ENCODE measurements at places on chromosomes 12 and 14.

- DNase-seq, result no peak
Observed at GRCh38 chr12:94128280-94128679, 20.1 kb upstream of the PLXNC1 start.

DNA sequence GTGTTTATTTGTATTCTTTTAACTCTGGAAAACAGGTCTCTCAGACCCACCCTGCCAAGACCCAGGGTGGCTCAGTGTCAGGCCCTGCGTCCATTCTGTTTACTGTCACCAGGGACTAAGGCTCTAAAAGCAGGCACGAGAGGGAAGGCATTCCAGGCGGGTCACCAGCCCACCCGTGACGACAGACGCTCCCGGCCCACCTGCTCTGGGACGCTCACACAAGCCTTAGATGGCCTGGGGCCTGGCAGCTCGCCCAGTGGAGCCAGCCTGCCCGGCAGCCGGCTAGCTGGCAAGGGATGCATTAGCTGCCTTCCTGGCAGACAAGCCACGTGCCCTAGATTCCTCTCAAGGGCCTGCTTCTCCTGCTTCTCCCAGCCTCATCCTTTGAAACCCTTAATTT is 9.2 kb upstream of the NUAK1 start:
- DNase-seq, result no peak

- no peak for DNase-seq
Observed at GRCh38 chr14:104105822-104106470, 20.4 kb downstream of the ASPG start.

DNA sequence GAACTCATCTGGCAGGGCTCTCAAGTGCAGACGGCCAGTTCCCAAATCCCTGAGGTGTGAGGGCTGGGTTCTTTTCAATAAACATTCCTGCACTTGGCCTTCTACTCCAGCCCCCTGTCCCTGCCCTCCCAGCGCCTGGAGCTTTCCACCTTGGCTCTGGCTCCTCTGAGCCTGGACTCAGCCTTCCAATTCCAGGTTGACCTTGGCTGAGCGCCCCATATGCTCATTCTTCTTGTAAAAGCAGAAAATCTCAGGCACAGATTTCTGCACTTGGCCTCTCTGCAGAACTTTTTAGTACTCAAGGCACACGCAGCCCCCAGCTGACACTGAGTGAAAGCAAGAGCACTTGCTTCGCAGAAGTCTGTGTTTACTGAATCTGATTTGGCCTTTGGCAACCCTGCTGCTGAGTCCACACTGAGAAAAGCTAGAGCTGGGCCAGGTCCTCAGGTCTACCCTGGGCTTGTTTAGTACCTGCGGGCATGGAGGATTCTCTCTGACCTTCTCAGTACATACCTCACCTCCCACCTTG is 222.7 kb downstream of the MSRB3 start:
- DNase-seq, result no peak

- DNase-seq, result no peak
Observed at GRCh38 chr14:106530423-106531107, 1004.2 kb downstream of the TMEM121 start.

DNA sequence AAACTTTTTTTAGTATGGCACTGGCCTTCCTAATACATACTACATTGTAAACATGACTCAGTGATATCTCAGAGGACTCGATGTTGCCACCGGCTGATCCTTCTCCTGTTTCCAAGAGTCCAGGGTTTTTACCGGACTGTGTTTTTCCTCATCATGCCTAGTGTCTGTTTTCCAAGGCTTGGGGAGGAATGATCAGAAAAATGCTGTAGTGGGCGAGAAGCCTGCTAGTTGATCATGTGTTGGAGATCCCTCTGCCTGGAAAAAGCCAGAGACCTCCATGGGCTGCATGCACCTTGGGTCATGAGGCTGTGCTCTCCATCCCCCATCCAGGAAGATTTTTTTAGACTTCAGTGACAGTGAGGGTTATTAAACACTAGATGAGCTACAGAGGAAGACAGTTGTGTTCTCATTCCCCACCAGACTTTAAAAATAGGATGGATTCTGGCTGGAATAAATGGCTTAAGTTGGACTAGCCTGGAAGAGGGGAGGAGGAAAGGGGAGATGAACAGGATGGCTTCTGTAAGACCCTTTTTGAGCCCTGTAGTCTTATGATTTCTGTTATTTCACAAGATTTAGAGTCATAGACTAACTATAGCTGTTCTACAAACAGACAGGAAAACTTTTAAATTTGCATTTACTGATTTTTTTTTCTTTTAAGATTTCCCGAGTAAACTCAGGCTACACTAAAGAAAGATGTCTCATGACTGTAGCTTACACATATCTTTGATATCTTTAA is 145.7 kb downstream of the SAMD4A start:
- DNase-seq, result no peak

- no peak for DNase-seq
Observed at GRCh38 chr12:62221107-62221506, 39.1 kb upstream of the USP15 start.

DNA sequence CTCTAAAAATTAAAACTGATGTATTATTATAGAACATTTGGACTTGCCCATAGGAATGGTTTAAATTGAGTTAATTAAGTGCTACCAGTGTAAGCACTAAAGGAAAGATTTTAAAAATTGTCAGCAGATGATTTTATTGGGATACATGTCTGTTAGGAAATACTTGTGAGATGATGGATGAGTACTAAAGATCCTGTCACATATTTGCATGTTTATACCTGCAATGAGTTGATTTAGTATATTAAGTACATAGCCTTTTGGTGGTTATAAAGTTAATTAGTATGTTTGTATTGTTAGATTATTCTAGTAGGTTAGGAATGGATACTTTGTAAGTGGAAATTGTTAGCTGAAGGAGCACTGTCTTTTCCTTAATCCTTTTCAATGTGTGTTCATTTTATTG is 67.2 kb downstream of the CCDC91 start:
- DNase-seq, result no peak

- no peak for DNase-seq
Observed at GRCh38 chr12:111174251-111174960, 194.5 kb downstream of the PHETA1 start.

DNA sequence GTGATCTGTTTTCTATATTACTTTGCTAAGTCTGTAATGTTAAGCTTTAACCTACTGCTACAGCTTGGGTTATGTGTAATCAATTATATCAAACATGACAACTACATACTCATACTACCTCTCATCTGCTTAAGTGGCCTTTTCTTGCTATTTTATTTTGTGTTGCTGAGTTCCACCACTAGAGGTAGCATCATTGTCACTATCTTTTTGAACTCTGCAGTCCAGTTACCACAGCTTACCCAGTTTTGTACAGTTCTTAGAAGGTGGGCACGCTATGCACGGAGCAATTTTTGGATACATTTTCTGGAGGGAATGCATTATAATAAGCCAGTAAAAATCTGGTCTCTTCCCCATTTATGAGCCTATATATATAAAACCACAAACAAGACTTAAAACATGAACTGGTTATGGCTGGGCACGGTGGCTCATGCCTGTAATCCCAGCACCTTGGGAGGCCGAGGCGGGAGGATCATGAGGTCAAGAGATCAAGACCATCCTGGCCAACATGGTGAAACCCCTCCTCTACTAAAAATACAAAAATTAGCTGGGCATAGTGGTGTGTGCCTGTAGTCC is 48.5 kb downstream of the SAV1 start:
- no peak for DNase-seq

DNA sequence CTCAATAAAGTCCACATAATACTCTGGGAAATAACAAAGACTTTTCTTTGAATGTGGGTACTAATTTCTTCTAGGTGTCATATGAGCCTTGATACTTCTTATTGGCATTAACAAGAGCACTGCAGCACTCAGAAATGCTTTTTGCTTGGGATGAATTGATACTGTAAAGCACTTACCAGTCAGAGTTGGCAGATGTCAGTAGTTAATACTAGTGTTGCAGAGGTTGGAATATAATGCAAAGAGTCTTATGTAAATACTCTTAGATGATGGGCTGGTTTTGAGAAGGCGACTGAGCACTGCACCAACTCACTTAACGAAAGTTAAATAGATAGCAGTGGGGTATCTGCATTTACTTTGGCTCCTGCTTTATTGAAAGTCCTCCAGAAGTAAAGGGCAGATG is 25.6 kb upstream of the MBIP start:
- no peak for DNase-seq

- no peak for DNase-seq
Observed at GRCh38 chr14:76936483-76936882, 92.0 kb downstream of the IRF2BPL start.

GRCh38 chr14:22614240-22614799 is 16.2 kb downstream of the ABHD4 start:
- no peak for DNase-seq

DNA sequence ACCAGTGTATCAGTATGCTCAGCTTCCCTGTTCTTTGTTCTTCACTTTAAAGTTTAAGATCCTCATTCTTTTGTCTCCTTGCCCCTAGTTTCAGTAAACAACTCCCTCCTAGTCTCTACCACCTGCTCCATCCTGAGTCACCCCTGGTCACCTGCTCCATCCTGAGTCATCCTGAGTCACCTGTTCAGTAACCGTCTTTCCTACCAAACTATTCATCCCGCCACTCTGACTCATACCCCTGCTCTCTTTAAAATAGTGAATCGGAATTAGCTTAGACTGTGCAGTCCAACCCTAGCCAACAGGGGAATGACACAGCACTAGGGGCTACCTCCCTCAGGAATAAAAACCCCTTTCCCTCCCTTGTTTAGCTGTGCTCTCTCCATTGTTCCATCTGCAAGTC is 888.1 kb upstream of the MDGA2 start:
- no peak for DNase-seq

DNA sequence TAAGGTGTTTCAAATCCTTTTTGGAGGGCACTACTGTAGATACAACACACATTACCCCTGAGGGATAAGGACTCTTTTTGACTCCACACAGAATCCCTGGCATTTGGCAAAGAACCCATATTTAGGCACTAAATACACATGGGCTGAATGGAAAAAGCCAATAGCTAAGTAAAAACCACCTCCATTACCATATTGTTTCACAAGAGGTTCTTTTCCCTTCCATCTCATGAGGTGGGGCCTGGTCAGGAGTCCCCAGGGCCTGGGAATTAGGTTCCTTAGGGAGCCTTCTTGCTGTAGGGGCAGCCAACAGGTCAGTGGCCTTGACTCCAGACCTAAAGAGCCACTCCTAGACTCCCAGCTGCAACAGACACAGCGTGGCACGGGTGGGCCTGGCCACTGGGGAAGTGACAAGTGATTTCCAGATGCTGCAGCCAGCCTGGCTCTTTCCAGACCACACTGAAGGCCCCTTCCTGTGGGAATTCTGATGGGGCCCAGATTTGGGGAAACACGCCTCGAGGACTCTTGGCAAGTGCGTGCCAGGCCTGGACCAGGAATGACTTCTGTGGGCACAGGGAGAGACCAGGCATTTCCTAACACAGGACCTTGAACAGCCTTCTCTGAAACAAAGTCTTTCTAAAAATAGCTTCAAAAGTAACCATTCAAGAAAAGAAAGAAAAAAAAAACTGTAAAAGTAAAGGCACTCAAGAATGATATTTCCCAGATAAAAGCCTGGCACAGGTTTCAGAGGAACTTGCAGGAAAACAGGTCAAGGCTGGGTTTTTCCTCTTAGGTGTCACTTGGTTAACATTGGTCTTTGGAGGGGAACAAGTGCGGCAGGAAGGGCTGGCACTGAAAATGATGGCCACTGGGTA is 18.1 kb downstream of the SSH1 start:
- DNase-seq, result no peak

DNA sequence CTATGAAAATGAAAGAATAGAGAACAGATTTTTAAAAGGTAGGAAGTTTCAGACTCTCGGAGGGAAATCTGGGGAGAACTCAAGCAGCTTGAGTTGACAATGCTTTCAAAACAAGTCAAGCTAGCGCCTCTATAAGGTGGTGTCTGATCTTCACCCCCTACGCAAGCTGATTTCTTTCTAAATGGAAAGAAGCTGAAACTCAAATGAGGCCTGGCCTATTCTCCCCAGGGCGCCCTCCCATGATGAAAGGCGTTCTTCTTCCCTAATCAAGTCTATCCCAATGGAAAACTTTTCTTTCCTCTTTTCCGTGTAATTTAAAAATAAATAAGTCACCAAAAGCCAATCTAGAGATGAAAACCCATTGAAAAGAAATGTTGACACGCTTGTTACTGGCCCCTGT is 20.6 kb downstream of the PTHLH start:
- no peak for DNase-seq

DNA sequence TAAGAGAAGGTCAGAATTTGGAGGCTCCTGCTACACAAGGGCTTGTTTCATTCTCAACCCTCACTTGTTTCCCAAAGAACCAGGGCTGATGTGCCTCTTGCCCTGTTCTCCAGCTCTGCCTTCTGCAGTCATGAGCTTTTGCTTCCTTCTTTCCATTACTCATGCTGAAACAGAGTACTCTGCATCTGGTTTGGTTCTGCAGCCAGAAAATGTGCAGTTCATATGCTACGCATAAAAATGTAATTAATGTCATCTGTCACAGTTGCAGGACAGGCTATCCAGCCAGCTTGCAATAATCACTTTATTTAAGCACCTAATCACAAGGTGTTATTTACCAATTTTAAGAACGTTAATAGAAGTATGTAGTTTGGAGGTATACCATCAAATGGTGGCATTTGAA is 150.2 kb downstream of the SRGAP1 start:
- DNase-seq, result no peak

GRCh38 chr12:81416571-81416970 is 338.7 kb downstream of the ACSS3 start:
- no peak for DNase-seq

DNA sequence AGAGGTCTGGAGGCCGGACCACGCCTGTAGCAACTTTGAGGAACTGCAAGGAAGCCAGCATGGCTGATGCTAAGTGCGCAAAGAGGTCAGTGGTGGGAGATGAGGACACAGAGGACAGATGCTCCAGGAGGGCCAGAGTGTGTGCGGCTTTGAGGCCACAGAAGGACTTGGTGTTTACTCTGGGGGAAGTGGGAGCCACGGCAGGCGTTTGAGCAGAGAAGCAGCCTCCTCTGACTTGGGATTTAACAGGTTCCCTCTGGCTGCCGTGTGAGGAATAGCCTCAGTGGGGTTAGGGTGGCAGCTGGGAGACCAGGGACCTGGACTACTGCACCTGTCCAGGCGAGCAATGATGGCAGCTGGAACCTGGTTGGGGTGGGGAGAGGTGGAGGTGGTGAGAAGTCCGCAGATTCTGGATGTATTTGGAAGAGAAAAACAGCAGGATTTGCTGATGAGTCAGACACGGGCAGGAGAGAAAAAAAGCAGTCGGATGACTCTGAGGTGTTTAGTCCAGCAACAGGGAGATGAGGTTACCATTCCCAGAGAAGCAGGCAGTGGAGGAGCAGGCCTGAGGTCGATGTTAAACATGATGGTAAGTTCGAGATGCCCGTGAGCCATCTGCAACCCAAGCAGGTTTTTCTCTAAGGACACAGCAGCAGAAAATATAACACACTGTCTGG is 143.5 kb downstream of the SCARB1 start:
- no peak for DNase-seq

- DNase-seq, result no peak
Observed at GRCh38 chr14:65019944-65020566, 33.4 kb downstream of the FNTB start.

DNA sequence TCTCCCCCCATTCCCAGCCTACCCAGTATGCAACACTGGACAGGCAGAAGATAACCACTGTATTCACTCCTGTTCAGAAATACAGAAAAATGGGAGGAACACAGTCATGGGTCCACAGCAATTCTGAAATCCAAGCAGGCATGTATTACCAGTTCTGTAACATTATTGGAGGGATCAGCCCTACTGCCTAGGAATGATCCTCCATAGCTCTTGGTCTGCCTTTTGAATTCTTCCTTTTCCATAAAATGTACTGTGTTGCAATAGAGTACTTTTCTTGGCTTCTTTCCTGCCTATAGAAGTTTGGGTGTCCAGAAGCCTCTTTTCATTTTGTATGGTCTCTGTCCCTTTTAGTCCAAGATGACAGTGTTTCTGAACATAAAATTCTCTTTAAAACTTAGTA is 46.5 kb downstream of the SPATS2 start:
- DNase-seq, result no peak
